ENCODE measurements at places on chromosomes 12 and 14.

DNA sequence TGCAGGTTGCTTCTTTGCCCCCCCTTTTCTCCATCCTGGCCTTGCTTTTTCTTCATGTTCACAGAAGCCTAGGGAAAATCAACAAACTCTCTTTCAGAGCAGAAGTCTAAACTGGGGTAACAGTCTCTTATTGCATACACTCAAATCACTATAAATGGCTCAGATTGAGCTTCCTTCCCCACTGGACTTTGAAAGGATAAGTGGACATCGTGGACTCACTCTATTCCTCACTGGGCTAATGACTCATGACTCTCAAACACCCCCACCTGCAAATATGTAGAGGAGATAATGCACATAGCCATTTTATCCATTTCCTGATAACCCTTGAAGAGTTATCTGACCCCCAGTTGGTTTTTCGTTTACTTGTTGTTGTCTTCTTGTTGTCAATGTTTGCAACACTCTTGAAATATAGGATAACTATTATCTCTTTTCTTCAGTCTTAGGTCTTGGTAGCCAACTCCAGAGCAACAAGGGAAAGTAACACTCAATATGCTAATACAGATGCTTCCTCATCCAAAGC is 221.3 kb downstream of the PIK3C2G start:
- no peak for DNase-seq

GRCh38 chr14:69997849-69998248 is 118.6 kb downstream of the SMOC1 start:
- DNase-seq, result no peak

GRCh38 chr14:35197015-35197414 is 74.7 kb downstream of the PRORP start:
- no peak for DNase-seq

- no peak for DNase-seq
Measured at GRCh38 chr14:66056926-66057552, 429.1 kb upstream of the CCDC196 start.

- no peak for DNase-seq
Measured at GRCh38 chr14:22689199-22689598, 45.0 kb upstream of the OR6J1 start.

- no peak for DNase-seq
Measured at GRCh38 chr12:92488735-92489134, 214.1 kb upstream of the PLEKHG7 start.

DNA sequence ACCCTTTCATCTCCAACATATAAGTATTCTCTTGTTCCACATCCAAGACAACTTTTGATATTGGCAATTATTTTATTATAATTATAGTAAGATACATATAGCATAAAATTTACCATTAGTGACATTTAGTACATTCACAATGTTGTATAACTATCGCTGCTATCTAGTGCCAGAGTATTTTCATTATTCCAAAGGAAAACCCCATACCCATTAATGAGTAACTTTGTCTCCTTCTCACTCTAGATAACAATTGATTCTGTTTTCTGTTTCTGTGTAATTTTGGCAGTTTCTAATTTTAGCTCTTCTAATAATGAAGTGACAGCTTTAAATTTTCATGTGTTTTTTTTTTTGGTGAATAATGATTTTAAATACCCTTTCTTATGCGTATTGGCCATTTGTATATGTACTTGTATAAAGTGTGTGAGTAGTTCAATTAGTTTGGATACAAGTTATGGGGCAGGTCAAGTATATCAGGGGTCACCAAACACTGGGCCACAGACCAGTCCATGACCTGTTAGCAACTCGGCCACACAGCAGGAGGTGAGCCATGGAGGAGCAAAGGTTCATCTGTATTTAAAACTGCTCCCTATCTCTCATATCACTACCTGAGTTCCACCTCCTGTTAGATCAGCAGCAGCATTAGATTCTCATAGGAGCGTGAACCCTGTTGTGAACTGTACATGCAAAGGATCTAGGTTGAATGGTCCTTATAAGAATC is 97.2 kb upstream of the SYT1 start:
- DNase-seq, result no peak

DNA sequence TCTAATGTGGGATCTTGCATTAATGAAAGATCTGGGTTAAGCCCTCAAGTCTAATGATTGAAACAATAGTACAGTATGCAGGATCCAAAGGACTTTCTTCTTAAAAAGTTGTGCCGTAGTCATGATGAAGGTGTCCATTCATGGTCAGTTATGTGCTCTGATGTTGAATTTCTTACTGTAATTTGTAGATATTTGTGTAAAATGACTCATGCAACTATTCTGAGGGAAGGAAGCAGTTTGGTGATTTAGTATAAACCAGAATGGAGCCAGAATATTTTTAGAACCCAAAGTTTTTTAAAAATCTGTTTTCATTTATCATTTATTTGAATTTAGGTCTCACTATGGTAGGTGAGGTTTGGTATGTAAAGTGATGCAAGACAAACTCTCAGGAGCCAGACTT is 151.2 kb downstream of the AKAP6 start:
- no peak for DNase-seq

DNA sequence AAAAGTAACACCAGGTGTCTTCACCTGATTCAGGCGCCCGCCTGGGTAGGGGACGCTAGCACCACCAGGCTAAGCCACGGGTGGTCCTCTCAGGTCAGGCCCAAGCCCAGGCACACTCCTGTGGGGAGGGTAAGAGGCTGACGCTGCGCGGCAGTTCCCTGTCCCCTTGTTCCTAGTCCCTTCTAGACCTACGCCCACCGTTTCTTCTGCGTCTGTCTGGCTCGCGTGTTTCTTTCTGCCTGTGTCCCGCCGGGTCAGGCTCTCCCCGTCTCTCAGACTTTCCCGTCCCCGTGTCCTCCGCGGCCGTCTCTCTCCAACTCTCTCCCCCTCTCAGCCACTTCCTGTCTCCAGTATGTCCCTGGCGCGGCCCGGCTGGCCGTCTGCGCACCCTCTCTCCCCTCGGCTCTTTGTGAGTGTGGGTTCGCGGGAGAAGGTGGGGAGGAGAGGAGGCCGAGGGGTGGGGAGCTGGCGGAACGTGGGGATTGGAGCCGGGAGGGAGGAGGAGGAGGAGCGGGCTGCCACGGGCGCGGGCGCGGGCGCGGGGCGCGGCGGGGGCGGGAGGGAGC is 3.1 kb upstream of the TNS2 start:
- DNase-seq, result no peak

DNA sequence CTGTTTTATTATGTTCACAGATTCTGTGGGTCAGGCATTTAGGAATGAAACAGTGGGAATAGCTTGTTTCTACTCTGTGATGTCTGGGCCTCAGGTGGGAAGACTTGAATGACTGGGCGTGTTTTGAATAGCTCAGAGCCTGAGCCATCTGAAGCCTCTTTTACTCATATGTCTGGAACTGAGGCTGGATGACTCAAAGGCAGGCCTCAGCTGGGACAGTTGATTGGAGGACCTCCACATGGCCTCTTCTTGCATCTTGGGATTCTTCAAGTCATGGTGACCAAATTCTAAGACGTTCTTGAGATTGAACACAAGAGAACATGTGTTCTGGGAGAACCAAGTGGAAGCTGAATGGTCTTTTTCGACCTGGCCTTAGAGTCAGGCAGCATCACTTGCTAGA is 45.8 kb upstream of the TBX3 start:
- DNase-seq, result no peak

DNA sequence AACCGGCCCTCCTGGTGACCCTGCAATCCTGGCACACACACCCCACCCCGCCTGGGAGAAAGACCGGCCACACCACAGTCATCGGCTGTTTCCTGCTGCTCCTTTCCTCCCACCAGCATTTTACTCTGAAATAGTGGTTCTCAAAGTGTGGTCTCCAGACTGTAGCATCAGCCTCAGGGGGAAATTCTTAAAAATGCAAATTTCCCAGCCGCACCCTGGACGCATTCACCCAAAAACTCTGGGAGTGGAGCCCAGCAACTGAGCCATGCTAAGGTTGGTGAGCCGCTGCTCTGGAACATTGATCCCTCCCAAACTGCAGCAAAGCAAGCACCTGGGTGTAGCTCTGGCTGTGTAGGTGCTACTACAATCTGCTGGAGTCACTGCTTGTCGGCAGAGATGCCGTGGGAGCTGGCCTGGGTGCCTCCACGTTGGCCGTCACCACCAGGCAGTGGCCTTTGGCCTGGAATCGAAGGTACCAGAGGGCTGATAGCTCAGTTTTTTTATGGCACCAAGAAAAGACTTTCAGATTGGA is 38.4 kb upstream of the BCL2L14 start:
- DNase-seq, result no peak

DNA sequence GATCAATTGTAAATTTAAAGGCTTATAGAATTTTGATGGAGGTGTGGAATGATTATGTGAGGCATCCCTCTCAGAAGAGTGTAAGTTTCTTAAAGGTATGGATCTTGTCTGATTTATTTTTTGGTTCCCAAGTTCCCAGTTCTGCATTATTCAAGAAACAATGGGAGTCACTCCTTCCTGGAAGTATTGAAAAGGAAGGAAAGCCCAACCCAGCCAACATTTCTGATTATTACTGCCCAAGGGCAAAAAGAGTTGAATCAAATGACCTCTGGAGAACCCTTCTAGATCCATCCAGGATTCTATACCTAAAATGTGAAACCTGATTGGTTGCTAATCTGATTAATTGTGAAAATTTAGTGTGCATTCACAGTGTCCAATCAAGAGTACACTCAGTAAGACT is 166.2 kb downstream of the ANO2 start:
- DNase-seq, result no peak

- DNase-seq, result no peak
Measured at GRCh38 chr12:96036765-96037455, 1.5 kb upstream of the LTA4H start.

DNA sequence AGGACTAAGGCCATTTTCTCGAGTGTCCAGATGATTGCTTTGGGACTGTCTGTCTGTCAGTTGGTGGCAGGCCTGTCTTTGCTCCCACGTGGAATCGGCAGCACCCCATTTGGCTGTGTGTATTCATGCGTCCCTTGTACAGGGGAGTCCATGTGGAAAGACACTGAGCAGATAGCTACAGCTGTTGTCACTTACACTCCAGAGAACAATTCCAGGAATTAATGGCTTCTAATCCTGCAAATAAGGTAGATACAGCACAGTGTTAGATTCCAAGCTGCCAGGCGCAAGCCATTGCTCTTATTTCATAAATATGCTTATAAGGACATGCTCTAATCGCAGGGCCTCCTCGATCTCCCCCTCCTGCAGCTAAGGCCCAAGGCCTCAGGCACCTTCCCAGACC is 208.8 kb downstream of the VRK1 start:
- DNase-seq, result no peak

All from stimulated activated CD8-positive, alpha-beta memory T cell treated with anti-CD3 and anti-CD28 coated beads, Interleukin-4, amount 100 ng/mL, for 1 hour (primary cell).